ENCODE measurements at places on chromosomes 12 and 14.

DNA sequence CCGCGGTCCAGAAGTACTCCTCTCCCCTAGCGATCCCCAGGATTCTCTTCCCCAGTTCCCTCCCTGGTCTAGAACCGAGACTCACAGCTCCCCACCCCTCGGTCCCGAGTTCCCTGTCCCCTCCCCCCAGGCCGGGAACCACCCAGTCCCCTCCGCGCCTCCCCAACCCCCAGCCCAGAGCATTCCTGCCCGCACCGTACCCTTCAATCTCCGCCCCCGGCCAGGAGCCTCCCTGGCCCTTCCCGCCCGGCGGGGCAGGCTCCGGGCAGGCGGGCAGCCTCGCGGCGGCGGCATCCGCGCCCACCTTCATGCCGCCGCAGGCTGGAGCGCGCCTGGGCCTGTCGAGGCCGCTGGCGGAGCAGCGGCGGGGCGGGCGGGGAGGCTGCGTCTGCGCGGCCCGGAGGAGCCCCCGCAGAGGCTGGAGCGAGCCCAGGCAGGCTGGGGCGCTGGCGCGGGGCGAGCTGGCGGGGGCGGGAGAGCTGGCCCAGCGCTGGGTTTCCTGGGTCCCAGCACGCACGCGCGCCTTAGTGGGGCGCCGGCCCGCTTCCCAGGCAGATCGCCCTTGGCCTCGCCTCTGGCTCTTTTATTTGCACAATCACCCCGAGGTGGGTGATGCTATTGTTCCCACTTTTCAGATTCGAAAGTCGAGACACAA lies 22.2 kb upstream of the GPR132 start:
- peak; percentile 68 for DNase-seq

- DNase-seq = no peak
These were observed 58.7 kb upstream of the PRMT8 start for GRCh38 chr12:3432176-3432742.

DNA sequence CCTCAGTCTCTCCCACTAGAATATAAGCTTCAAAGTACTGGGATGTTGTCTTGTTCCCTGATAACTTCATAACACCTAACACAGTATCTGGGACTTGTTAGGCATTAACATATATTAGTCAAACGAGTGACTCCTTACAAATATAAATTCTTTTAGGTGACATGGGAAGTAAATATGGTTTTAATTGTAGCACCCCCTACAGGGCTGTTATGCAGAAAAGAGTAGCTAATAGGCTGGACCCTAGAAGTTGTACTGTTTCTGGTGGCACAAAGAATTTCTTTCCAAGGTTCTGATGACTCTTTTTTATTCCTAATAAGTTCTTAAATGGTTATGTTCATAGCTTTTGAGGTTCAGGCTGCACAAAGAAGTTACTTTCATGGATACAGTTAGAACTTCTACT lies 29.8 kb downstream of the GPATCH2L start:
- no peak for DNase-seq

- DNase-seq = no peak
These were observed 54.2 kb downstream of the SIX6 start for GRCh38 chr14:60563113-60563512.

- no peak for DNase-seq
These were observed 107.7 kb downstream of the ESR2 start for GRCh38 chr14:64186231-64187129.

GRCh38 chr12:131589966-131590365 lies 120.9 kb upstream of the SFSWAP start:
- no peak for DNase-seq

GRCh38 chr14:67127174-67127573 lies 62.1 kb upstream of the GARIN2 start:
- DNase-seq = no peak

DNA sequence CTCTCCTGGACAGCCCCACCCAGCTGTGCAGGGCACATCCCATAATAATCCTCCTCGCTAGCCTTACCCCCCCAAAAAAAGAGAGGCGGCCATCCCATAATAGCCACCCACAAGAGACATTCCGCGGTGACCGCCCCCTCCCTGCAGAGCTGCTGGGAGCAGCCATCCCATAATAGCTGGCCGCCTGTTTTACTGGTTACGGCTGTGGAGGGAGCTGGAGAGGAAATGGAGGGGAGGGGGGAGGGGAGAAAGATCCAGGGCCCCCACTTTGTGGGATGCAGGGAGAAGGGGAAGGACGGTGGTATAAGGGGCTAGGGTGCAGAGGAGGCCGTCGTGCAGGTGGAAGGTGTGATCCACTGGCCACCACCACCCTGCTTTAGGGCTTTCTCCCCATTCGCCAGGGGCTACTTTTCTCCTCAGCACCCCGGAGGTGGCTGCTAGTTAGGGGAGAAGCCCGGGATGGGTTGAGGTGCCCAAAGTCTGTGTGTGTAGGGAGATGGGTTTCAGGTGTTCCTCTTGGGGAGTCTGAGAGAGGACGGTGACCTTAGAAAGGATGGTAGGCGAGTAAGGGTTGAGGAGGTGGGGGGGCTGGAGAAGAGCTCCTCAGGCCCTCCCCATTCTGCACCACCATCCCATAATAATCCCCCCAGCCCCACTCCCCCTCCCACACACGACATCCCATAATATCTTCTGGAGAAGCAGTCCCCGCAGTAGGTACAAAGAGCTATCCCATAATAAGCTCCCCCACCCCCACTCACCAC lies 6.0 kb upstream of the CHD4 start:
- DNase-seq = peak; percentile 51

DNA sequence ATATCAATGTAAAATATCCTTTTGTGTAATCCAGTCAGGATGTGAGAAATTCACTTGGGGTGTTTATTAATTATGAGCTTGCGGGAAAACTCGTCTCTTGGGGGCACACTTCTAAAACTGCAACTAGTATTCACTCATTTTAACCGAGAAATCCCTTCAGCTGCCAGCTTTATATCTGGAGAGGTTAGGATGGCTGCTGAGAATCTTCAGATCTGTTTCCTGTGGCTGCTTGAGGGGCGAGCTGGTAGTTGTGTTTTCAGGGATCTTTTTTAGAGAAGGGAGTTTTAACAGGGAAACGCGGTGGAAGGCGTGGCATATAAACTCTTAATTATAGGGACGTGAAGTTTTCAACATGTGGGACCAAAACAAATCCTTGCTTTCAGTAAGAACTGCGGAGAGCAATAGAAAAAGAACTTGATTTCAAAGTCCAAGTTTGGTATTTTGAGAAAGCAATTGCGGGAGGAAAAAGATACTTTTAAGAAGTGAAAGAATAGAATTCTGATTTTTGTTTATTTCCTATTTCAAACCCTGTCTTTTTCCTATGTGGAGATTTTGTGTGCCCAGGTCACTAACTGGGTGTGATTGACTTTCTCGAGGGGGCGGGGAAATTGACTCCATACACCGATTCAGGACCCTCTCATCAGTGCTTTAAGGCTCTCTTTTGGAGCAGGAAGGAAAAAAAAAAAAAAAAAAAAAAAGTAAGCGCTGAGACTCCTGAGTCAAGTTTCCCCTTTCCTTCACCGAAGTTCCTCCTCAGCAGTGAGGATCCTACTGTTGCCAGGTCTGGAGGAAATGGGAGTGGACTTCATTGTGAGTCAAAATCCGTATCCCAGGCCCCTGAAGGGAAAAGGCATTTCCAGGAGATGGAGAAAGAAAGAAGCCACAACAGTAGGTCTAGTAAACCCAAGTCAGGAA lies 1.1 kb downstream of the PPFIBP1 start:
- DNase-seq = peak; percentile 40

DNA sequence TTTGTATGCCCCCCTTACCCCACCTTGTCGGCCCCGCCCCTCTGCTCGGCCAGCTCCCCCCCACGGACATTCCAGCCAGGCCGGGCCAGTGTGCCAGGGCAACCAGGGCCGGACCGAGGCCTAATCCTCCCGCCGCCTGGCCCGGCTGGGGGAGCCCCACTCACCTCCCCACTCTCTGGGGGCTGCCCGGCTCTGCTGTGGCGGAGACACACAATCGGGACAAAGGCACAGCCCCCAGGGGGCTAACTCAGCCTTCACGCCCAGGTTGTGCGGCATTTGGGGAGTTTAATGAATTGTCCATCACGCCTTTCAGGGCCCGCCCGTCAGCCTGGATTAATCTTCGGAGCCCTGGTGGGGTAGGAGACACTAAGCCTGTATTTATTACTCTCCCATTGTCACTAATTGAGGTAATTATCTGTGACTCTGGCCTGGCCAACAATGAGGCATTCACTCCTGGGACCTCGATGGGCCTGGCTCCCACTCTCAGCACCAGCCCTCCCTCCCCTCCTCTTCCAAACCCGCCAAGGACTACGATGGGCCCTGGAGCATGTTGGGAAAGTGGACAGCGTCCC lies 8.7 kb downstream of the WNT1 start:
- no peak for DNase-seq

DNA sequence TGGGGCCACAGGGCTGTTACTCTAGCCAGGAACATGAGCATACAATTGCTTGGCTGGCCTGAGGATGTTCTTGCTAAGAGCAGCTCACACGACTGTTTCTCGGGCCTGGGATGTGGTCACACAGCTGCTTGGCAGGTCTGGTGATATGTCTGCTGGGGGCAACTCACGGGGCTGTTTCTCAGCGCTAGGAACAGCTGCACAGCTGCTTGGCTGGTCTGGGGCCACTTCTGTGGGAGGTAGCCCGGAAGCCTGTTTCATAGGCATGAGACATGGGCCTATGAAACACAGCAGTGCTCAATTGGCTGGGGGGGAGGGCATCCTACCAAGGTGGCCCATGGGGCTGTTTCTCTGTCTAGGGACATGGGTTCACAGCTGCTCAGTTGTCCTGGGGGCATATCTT lies 73.4 kb upstream of the DDHD1 start:
- DNase-seq = no peak

GRCh38 chr12:53063708-53064612 lies 14.1 kb downstream of the TNS2 start:
- no peak for DNase-seq

DNA sequence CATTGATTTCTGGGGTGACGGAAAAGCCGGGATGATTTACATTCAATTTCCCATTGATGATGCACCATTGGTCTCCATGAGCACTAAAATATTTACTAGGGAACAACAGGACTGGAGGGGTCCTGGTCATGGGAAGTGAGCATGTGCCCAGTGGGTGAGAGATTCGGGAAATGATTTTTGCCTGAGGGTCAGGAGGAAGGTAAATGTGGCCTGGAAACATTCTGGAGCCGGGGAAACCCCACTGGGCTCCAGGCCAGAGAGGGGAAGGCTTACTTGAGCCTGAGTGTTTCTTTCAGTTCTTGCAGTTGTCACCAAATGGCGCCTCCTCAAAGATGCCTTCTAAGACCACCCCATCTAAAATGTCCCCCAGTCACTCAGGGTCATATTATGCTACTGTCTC lies 532.3 kb upstream of the TBX3 start:
- no peak for DNase-seq

DNA sequence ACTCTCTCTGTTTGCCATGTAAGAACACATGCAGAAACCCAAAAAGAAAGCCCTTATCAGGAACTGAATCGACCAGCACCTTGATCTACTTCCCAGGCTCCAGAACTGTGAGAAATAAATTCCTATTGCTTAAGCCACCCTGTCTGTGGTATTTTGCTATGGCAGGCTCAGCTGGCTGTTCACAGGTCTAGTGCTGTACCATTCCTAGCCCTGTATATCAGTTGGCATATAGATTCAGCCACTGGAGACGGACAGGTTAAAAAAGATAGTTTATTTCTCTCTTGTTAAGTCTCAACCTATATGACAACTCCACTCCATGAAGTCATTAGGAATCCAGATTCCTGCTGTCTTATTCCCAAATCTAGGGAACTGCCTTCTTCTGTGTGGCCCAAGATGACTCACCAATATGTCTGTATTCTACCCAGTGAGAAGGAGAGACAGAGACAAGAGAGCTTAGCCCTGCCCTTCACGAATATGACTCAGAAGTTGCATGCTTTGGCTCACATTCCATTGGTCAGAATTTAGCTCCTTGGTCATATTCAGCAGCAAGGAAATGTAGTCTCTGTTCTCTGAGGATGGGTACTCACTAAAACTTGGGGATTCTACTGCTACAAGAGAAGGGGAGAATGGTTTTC lies 57.0 kb downstream of the PLEKHG7 start:
- DNase-seq = peak; percentile 68

GRCh38 chr14:69487771-69488170 lies 3.2 kb downstream of the PLEKHD1 start:
- DNase-seq = no peak

GRCh38 chr12:92070054-92070863 lies 75.4 kb downstream of the BTG1 start:
- DNase-seq = peak; percentile 68

DNA sequence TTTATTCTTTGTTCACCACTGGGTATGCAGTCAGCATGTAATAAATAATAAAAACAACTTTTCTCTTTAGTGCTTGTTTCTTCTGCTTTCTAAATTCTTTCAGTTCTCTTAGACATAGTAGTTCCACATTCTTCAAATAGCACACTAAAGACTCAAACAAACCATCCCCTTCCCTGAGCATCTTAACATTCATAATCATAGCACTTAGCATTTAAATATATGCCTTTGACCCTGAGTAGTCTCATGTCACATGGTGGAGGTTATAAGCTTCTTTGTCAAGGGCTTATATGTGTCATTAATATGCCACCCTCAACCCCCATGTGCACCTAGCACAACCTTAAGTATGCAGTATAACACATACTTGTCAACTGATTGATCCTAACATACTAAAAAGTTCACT lies 212.7 kb downstream of the PHLDA1 start:
- DNase-seq = no peak

DNA sequence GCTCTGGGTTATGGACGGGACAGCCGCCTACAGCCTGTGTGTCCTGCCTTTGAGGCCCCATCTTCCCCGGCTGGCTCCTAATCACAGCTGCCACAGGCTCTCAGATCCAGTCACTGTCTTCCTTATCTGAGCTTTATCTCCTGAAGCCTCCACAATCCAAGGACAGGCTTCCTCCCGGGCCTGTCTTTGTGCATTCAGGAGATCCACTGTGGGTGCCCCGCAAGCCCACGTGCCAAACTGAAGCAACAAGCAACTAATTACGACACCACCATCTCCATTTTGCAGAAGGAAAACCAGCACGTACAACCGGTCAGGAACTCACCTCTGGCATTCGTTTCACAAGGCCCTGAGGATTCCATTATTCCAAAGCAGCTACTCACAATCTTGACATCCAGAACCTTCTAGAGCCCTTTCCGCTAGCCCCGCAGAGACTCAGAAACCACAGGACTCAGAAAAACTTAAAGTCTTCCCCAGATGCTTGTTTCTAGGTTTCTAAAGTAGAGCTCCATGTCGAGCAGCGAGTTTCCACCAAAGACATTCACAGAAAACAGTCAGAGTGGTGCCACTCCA lies 14.0 kb downstream of the SYNE3 start:
- no peak for DNase-seq

DNA sequence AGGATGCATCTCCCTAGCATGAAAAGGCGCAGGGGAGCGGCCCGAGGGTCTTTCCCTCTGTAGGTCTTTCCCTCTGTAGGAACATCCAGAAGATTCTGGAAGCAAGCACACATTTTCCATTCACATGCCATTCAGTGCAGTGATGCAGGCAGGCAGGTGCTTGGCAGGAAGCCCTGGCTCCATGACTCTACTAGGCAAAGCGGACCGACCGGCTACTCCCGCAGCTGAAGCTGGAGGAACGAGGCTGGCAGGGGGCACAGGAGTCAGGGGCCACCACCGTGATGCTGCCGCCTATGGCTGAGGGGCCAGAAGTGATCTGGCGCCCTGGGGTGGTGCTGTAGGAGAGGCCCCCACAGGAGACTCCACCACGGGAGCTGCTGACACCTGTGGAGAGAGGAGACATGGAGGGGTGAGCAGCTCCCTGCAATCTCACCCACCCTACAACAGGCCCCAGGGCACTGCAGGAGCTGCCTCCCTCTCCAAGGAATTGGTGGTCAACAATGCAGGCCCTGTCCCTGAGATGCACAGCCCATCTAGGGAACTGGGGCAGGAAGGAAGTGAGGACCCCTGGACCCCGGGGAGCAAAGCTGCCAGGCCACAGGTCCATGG lies 6.5 kb downstream of the KRT85 start:
- no peak for DNase-seq

Data from kidney glomerular epithelial cell (primary cell).